BE2C (cell line): ENCODE measurements at places on chromosomes 6 and 20.

DNA sequence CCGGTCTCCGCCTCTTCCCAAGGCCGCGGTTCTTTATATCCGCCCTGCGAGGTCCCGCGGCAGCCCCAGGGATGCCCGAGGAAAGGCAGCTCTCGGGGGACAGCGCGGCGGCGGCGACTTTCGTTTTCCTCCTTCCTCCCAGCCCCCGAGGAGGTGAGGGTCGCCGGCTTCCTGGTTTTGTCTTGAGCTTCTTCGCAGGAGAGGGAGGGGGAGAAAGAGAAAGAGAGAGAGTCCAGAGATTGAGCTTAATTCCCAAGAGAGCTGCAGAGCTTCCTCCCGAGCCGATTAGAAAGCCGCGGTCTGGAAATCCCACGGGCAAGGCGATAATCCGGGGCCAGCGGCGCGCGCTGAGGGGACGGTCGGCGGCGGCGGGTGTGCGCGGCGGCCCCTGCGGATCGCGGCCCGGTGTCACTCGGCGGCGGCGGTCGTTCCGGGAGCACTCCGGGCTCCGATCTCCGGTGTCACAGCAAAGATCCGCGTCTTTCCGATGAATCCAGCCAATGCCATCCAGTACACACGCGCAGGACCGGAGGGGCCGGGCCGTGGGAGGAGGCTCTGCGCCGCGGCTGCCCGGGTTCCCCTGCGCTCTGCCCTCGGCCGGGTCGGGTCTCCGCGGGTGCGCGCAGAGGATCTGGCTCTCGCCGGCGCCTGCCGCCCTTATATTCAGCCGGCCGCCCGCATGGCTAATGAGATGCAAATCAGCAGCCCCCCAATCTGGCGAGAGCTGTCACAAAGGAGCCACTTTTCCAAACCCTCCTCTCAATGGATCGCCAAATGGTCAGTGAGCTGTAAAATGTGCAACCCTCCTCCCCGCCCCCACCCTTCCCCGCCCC is at the start of gene DLL1:
TSS of gene DLL1 (minus strand) at position 783 of the 833 bp plus-strand sequence. CDS start 939 bp downstream, outside the sequence.
- DNase-seq, result peak; percentile 45

DNA sequence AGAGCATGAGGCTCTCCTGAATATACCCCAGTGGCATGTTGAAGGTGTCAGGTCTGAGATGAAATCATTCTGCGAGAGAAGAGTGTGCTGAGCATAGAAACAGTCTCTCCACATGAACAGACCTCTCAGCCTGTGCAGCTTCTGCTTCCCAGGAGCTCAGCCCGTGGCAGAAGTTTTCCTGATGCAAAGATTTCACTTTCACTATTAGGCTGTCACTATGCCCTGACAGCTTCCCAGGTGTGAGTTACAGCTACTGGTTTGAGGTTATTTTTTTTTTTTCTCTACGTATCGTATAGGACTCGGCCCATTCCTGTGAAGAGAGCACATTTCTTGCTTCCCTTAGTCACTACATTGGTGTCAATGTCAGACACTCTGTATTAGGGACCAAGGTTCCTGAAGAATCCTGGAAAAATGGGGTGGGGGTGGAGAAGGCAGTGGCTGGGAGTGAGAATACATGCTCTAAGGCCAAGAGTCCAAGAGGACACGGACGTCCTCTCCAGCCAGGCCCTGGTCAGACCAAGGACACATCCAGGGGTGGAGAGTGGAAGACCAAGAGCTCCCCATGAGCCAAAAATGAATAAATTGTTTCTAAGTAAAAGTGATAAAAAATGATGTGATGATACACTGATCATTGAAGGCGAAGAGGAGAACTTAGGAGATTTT is 121.2 kb upstream of the AKAP12 start:
- no peak for DNase-seq

- DNase-seq, result no peak
Measured at GRCh38 chr20:38172408-38172807, 7.3 kb upstream of the TGM2 start.

GRCh38 chr20:31903627-31904386 is 33.4 kb downstream of the TTLL9 start:
- DNase-seq, result no peak

DNA sequence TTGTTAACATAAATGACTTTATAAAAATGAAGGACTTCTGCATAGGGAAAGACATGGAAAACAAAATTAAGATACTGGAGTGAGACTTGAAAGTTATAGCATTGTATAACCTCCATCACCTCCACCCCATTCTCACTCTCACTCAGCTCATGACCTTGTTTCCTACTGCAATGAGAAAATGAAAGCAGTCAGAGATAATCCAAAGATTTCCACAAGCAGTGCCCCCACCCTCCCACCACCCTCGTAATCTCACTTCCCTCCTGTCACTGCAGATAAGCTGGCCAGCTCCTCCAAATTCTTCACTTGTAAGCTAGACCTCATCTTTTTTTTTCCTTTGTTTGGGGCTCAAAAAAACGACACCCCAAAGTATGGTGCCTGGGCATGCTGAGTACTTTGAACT is 52.9 kb upstream of the PROKR2 start:
- DNase-seq, result no peak

- no peak for DNase-seq
Measured at GRCh38 chr6:165545806-165546205, 117.2 kb downstream of the PDE10A start.

DNA sequence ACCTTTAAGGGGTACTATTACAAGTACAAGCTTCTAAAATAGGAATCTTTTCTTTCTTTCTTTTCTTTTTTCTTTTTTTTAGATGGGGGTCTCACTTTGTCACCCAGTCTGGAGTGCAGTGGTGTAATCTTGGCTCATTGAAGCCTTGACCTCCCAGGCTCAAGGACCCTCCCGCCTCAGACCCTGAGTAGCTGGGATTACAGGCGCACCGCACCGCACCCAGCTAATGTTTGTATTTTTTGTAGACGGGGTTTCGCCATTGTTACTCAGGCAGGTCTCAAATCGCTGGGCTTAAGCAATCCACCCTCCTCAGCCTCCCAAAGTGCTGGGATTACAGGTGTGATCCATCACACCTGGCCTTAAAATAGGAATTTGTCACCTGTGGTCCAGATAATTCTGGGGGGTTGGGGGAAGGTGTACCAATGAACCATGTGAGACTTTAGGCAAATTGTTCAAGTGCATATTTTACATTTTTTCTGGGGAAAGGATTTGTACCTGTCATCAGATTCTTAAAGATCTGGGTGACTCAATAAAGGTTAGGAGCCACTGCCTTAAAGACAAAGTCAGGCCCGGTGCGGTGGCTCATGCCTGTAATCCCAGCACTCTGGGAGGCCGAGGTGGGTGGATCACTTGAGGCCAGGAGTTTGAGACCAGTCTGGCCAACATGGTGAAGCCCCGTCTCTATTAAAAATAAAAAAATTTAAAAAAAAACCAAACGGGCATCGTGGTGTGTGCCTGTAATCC is 19.7 kb upstream of the SYNJ2 start:
- no peak for DNase-seq

DNA sequence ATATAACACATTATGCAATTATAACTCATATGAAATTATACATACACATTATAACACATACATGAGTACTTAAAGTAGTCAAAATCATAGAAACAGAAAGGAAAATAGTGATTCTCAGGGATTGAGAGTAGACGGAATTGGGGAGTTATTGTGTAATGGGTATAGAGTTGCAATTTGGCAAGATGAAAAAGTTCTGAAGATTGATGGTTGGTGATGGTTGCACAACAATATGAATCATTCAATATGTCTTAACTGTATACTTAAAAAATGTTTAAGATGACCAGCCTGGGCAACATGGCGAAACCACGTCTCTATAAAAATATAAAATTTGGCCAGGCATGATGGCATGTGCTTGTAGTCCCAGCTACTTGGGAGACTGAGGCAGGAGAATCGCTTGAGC is 372.7 kb downstream of the CDKAL1 start:
- no peak for DNase-seq

GRCh38 chr20:33649201-33649681 is 12.9 kb upstream of the C20orf144 start:
- peak; percentile 58 for DNase-seq

GRCh38 chr20:19112828-19113227 is 99.6 kb upstream of the SLC24A3 start:
- no peak for DNase-seq

GRCh38 chr6:69994251-69994650 is 127.9 kb downstream of the COL19A1 start:
- DNase-seq, result no peak

DNA sequence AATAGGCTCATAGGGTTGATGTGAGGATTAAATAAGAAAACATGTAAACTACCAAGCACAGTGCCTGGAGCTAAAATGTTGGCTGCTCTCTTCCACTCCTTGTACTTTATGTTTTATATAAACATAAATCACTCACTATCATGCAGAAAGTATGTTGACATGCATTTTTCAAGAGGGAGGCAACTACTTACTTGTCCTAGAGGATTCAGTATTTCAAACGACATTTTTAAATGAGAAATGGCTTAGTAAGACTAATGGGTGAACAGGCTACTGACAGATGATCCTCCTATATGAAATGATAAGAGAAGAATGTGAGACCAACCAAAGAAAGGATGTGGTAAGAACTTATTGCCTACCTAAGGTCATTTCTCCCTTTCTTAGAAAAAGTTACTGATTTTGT is 21.0 kb downstream of the LATS1 start:
- DNase-seq, result no peak

GRCh38 chr6:24961852-24962251 is 26.1 kb upstream of the RIPOR2 start:
- DNase-seq, result no peak

DNA sequence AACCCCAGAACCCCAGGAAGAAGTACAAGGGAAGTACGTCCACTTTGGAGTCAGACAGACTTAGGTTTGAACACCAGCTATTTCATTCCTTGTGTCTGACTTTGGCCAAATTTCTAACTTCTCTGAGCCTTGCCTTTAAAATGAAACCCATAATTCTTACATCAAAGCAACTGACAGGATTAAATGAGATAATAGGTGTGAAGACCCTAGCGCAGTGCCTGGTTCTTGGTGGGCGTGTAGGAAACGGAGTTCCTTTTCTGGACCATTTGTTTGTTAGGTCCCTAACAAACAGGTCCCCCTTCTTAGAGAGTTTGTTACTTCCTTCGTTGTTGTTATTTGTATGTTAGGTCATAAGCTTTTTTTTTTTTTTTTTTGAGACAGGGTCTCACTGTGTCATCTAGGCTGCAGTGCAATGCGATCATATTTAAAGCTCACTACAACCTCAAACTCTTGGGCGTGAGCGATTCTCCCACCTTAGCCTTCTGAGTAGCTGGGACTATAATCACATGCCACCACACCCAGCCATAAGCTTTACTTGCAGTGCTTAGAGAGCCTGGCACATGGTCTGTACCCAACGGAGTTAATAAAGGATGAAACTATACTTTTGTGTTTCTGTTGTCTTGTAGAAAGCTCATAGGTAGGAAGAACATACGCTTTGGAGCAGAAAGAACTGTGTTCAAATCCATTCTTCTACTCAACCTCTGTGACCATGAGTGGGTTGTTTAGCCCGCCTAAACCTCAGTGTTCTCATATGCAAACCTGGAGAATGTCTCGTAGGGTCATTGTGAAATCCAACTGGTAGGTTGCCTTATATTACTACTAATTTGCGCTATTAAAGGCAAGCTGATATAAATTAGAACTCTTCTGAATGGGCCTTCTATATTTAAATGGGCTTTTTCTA is 21.8 kb upstream of the MROH8 start:
- no peak for DNase-seq

GRCh38 chr6:163730246-163731210 is 316.0 kb downstream of the QKI start:
- no peak for DNase-seq

GRCh38 chr6:149364557-149364956 is 35.5 kb upstream of the SUMO4 start:
- no peak for DNase-seq

DNA sequence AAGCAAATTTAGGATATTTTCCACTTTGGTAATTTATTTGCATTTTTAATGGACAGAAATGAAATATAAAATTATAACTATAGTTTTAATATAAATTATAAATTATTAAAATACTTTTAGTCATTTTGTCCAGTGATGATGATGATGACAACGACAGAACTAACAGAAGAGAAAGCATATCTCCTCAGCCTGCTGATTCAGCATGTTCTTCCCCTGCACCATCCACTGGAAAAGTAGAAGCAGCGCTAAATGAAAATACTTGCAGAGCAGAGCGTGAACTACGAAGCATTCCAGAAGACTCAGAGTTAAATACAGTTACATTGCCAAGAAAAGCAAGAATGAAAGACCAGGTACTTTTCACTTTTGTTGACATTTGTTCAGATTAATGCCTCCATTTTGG is 64.9 kb downstream of the SENP6 start:
- no peak for DNase-seq

GRCh38 chr20:38766071-38766470 is 17.8 kb downstream of the ACTR5 start:
- DNase-seq, result no peak

DNA sequence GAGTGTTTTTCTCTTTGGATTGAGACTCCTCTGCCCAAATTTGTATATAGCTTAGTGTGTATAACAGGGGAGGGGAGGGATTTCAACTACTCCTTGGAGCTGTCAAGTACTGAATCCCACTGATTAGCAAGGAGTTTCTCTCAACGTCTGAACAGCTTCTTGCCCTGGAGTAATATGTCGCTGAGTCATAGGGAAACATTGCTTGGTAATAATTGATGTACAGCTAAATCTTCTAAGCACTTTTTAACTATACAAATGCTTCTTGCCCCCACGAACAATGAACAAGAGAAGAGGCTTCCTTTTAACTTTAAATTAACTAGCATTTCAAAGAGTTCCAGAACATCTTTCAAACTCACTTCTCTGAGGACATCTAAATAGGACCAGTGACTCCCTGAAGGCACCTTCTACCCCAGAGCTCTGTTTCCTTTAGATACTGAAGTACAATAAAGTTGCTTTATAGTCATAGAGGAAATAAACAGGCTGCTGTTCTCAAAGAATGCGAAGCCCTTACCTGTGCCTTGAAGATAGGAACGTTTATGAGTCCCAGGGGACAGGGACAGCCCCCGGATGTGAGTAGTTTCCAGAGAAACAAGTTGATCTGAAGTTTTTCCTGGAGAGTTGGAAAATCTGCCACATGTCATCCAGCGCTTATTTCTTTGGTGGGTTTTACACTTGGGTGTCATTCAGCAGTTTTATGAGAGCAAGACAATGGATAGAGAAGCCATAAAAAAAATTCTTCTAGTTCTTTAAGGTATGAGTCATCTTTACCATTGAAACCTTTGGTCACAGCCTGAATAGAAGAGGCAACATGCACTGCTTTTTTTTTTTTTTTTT is 462.5 kb upstream of the BTBD3 start:
- DNase-seq, result no peak

- no peak for DNase-seq
Measured at GRCh38 chr6:75143191-75143590, 62.7 kb downstream of the COL12A1 start.

DNA sequence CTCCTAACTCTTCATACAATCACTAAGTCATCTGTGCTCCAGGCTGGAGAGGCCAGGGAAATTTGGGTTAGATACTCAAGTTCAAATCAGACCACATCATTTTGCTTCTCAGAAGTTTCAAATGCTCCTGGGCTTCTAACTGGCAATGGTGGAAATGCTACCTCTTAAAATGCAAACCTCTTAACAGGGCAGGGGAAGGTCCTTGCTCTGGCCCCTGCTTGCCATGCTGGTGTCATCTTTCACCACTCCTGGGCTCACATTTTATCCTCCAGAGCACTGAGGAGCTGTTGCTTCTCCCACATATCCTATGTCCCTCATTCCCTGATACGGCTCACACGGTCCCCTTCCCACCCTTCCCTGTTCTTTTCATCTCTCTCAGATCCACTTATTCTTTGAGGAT is 41.8 kb upstream of the NT5E start:
- no peak for DNase-seq

- no peak for DNase-seq
Measured at GRCh38 chr6:89406141-89406540, 5.9 kb downstream of the RRAGD start.

- no peak for DNase-seq
Measured at GRCh38 chr6:159131709-159132108, 37.5 kb upstream of the FNDC1 start.

- DNase-seq, result no peak
Measured at GRCh38 chr6:42372699-42373098, 79.0 kb downstream of the TRERF1 start.
